ENCODE measurements at places on chromosomes 2 and 18.

GRCh38 chr2:68110102-68110501 lies 47.3 kb upstream of the C1D start:
- DNase-seq = no peak

DNA sequence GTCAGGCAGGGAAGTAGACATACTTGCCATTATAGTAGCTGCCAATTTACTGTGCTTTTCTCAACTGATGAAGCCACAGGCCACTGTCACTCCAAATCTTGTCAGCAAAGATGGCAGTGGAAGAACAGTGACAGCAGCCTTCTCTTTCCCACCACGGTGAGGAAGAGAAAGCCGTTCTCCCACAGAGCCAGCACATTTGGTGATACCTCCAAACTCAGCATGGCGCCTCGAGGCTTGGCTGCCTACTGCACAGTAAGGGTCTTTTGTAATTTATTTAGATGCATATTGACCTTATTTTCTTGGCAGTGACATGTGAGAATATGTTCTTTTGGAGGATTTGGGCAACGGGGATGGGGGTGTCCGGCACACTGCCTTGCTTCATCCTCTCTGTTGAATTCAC lies 117.2 kb upstream of the CDH20 start:
- no peak for DNase-seq

DNA sequence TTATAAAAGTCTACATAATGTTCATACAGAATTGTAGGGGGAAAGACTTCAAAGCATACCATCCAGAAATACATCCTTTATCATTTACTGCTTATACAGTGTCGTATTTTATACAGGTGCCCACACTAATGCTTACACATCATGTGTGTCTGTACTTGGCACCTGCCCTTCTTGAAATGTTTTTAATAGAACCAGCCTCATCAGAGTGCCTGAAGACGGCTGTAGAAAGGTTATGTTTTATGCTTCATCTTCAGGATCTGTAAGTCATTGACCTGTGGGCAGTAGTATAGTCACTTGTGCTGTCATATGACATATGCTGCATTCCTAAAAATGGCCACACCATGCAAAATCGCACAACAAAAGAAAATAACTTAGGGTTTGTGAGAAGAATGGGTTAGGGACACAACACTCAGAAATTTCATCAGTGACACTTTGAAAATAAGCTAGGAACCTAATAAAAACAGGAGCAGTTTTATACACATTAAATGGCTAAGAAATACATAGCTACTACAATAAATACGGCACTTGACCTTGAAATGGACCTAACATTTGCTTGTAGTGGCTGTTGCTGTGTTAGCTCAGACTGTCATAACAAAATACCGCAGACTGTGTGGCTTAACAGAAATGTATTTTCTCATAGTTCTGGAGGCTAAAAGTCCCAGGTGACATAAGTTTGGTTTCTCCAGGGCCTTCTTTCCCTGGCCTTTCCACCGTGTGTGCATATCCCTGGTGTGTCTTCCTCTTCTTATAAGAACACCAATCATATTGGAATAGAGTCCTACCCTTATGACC lies 112.6 kb downstream of the CERS6 start:
- DNase-seq = no peak

DNA sequence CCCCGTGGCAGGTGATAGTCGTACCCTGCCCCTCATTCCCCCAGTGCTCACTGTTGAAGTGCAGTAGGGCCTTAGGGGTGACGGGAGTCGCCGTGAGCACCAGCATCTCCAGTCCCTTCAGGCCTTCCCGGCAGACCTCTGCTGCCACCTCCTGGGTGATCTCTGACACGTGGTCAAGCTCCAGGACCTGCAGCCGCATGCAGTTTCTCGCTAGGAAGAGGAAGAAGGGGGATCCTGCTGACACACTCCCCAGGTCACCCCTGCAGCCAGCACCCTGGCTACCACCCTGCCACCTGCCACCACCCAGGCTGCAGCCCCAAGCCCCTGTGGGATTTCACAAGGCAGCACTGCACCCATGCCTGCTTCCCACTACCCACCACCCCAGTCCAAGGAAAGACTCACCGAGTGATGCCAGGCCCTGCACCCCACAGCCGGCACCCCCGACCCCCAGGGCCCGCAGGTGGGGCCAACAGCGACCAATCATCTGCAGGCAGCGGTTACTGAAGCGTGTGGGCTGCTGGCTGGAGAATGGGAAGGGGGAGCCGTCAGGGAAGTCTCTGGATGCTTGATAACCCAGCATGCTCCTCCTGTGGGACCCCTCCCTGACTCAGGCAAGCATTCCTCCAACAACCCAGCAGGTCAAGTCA lies 23.8 kb downstream of the FBXO41 start:
- DNase-seq = peak; percentile 21

GRCh38 chr2:10436583-10437110 lies 11.5 kb downstream of the ODC1 start:
- DNase-seq = no peak

DNA sequence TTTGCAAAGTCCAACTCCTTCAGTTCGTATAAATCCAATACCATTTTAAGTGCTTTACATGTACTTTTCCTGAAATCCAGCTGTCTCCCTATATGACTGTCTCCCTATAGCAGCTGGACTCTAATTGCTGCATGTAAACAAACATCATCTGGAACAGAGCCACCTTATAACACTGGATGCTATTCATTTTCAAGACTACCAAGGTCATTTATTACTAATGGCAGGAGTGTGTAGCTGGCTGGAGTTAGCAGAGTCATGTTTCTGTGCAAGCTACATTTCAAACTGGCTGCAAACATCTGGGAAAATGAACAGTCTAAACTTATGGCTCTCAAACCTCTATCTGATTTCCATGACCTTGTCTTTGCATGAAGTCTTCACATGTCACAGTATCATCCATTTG lies 575.2 kb downstream of the PIK3C3 start:
- DNase-seq = peak; percentile 48

DNA sequence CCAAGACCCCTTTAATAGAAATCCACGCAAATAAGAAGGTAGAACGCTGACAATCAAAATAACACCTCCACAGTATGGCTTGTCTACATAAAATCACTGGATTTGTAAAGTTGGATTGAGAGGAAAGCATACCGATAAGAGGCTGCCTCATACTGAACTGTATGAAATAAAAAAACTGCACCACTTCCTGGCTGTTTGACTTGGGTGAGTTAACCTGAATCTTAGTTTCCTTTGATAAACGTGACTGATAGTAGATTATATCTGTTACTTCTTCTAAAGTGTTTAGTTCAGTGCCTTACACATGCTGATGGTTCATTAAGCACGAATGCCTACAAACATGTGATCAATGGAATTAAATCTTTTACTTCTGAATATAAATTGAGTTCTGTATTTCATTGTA lies 140.4 kb upstream of the RNF152 start:
- no peak for DNase-seq

GRCh38 chr2:215484570-215484969 lies 48.7 kb upstream of the FN1 start:
- no peak for DNase-seq

- DNase-seq = no peak
Measured at GRCh38 chr2:11532416-11533055, 1.3 kb upstream of the GREB1 start.

- DNase-seq = no peak
Measured at GRCh38 chr2:102310964-102311640, at the start of gene IL1RL1. Gene IL1RL1, plus strand, starts transcription at chr2:102311563. Its CDS starts 26,702 bp downstream, at chr2:102338265.

DNA sequence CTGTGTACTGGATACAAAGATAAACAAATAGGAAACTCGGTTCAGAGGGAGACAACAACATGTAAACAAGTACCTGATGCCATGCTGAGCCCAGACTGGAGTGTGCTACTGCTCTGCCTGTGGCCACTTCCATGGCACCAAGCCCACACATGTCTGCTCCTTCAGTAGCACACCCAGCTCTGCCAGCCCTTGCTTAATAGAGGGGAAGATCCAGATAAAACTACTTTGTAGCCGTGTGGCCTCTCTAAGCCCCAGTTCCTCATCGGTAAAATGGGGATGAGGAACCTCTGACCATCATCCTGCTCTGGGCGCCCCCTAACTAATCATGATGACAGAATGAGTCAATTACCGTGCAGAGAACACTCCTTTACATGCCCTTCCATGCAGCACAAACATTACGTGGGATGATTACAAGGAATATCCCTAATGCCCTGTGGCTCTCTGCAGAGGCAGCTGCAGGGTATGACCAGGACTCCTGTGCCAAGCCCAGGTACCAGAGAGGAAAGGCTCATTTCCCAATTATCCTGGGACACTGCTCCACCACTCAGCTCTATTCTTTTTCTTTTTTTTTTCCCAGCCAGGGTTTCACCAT lies 34.9 kb downstream of the DNMT3A start:
- DNase-seq = no peak

- DNase-seq = peak; percentile 55
Measured at GRCh38 chr2:199602271-199602895, 144.6 kb upstream of the SATB2 start.

GRCh38 chr2:40033781-40034180 lies 254.7 kb upstream of the THUMPD2 start:
- no peak for DNase-seq

DNA sequence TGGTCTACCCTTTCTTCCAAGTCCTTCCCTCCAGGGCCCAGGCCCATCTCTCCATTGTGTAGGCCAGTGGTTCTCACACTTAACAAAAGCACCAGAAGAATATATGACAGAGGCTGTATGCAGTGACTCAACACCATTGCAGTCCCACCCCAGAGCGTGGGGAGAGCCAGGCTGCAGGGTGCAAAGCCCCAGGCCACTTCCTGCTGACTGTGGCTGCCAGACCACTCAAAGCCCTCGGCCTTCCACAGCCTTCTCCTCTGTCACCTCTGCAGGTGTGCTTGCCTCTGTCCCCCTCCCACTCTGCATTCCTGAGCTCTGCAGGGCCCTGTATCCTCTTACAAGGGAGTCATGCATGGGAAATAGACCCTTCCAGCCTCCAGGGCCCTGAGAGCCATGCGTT lies 40.4 kb upstream of the ARHGEF4 start:
- DNase-seq = no peak
